ENCODE measurements at places on chromosomes 2 and 18.

DNA sequence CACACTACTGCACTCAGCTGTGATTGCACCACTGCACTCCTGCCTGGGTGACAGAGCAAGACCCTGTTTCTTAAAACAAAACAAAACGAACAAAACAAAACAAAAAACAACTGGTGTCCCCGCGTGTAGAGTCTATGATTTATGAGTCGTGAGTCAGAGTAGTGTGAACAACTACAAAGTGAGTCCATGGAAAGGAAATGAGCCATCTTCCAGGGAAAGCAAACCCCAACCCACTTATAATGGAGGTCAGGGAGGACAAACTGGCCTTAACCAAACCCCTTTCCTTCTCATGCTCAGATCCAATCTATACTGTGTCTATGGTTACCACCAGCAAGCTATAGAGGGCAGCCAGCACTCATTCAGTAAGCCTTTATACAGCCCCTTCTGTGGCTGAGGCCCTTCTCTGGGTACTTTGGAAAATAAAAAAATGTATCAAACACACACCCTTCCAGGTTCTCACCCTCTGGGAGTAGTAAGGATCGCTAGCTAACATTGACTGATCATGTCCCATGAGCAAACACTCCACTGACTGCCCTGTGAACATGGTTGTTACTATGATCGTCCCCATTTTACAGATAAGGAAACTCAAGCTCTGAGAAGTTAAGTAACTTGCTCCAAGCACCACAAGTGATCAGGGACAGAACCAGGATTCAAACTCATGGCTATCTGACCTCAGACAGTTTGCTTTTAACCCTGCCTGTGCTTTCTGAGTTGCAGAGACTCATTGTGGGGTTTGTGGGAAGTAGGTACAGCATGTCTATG is 24.7 kb upstream of the COLEC12 start:
- no peak for DNase-seq

DNA sequence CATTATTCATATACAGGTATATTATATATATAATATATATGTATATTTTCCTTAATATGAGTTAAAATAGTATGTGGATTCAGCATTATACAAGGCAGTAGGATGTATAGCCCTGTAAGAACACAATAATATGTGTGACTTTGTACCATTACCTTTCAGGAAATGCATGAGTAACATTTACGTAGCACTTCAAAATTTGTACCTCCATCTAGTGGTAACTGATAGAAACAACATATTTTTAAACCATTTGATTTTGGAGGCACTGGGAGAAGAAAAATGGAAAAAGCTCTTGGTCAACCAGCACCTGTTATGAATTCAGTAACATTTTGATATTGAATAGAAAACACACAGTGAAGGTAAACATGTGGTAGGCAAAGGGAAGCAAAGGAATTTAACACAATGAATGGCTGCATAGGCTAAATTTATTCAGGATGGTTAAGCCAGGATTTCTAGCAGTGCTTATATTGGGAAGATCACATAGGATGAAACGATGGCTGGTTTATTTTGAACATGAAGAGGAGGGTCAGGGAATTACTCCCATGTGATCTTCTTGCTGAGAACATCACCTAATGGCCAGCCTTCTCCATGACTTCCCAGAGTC is 565.5 kb downstream of the CCDC85A start:
- DNase-seq, result no peak

DNA sequence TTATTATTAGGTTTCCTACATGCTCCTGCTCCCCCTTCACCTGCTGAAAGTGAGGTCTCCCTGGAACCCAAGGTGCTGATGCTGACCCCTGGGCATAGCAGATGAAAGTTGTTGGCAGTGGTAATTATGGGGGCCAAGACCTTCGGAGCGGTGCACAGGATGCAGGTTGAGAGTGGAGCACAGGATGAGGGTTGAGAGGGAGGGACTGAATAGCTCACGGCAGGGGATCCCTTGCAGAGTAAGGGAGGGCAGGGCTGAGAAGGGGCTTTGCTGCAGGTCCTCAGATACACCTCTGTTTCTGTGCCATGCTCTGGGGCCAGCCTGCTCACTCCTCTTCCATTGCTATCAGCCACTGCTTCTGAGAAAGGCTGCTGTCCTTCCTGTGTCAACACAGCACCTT is 163.3 kb downstream of the FHOD3 start:
- DNase-seq, result no peak

- no peak for DNase-seq
These were observed 1.6 kb downstream of the ITGAV start for GRCh38 chr2:186591506-186591890.

GRCh38 chr2:143422681-143423080 is 293.5 kb downstream of the ARHGAP15 start:
- DNase-seq, result no peak
